ENCODE measurements at places on chromosomes 6 and 20.

- no peak for DNase-seq
These were observed 66.2 kb upstream of the IYD start for GRCh38 chr6:150302520-150303176.

GRCh38 chr6:26575494-26575939, 21.2 kb upstream of the ABT1 start:
- DNase-seq: no peak

GRCh38 chr20:41365777-41366545, 657 bp downstream of the EMILIN3 start:
- DNase-seq: no peak

GRCh38 chr20:16368645-16369292, 204.5 kb downstream of the KIF16B start:
- no peak for DNase-seq

DNA sequence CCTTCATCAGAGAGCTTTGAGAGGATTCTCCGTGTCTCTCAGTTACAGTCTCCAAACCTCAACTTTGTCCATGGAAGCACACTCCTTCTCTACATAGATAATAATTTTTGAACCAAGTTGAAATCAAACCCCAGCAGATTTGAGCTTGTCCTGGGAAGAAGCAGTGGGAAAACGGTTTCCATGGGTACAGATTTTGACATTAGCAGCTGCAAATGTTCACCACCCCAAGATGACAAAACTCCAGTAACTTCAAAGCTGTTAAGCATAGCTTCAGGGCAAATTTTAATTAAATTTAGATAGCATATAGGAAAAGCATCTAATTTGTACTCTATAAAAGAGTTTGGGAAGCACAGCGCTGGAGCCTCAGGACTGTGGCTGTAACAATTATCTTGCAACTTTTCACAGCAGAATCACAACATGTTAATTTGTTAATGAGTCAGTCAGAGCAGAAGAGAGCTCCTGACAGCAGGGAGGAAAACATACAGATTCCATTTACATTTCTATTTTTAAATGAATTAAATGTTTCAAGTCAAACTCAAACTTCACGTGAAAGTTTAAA, 240.7 kb downstream of the BMP7 start:
- DNase-seq: no peak

GRCh38 chr6:6614096-6614982, 25.8 kb downstream of the LY86 start:
- DNase-seq: no peak

DNA sequence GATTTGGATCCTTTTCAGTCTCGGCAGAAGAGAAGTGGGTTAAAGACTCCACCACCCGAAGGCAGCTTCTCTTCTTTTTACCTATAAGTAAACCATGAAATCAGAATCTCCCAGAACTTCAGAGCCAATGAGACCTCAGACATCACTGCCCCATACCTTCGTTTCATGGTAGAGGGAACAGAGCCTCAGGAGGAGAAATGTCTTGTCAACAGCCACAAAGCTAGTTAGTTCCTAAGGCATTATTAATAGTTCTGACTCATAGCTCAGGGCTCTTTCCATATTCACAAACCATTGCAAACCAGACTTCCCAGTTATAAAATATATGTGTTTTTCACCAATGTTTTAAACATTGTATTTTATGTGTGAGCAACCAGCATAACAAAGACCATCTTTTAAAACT, 118.7 kb upstream of the RIPOR2 start:
- DNase-seq: no peak

GRCh38 chr20:44527716-44528199, 5.9 kb upstream of the SERINC3 start:
- no peak for DNase-seq

DNA sequence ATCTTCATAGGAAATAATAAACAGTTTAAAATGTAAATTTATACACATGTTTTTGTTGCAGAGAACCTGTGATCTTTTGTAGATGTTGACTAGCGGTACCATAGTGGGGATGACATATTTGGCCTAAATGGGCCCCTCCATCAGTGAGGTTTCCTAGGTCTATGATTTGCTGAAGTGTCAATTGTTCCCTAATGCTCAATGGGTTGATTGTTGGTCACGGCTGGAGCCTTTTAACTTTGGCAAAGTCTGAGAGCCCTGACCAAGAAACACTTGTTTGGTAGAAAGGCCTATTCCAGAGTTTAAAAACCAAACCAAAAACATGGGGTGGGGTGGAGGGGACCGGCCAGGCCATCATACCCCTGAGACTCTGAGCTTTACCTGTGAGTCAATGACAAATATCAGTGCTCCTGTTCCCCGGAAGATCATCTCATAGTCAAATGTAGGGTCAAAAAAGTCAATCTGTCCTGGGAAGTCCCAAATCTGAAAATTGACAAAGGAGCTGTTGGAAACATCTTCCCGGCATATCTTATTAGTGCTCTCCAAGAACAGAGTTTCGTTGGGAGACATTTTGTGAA, 25.1 kb downstream of the RRAGD start:
- no peak for DNase-seq

DNA sequence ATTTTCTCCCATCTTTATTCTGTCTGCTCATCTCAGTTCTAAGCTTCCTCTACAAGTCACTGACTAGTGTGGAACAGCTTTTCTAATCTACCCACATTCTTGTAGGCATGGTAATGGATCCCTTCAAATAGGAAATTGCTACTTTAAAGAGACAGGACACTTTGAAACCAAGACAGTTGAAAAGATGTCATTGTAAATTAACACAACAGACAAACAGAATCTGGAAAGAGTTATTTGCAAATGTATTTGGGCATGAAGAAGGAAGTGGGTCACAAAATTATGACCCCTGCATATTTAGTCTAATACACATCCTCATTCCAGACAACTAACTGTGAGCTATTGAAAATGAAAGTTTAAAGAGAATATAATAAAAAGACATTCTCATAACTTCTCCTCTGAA, 298.2 kb upstream of the MARCKS start:
- no peak for DNase-seq

DNA sequence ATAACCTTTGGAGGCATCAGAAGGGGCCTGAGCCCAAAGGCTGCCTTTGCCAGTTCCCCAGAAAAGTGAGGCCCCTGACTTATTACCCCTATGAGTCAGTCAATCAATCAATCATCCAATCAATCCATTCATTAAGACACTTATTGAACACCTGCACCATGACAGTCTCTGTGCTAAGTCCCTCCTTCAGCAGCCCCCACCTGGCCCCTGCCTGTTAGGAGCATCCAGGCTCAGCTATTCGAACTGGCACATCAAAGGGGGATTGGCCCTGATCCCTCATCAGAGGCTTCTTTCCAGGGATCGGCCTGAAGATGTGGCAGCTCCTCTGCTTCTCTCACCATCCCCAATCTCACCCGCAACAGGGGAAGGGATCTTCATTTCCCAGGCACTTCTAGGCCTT, 27.7 kb upstream of the VEGFA start:
- DNase-seq: peak; percentile 31

DNA sequence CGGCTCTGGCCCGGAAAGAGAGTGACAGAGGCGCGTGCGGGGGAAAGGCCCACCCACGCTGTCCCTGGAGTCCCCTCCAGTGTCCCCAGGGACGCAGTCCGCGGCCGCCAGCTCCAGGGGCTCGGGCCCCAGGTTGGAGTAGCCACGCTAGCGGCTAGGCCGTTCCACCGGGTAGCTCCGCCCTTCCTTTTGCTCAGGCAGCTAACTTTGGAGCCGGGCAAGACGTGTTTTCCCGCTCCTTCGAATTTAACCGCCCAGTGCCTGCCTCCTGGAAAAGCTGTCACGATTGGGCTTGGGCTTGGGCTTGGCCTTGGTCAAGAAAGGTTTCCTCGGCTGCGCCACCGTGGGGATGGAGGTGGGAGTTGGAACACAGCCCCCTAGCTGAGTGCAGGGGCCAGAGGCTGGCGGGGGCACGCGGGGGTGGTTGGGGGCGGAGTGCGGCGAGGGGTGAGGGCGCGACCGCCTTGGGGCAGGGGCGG, 4.7 kb downstream of the LINC00237 start:
- DNase-seq: peak; percentile 77

DNA sequence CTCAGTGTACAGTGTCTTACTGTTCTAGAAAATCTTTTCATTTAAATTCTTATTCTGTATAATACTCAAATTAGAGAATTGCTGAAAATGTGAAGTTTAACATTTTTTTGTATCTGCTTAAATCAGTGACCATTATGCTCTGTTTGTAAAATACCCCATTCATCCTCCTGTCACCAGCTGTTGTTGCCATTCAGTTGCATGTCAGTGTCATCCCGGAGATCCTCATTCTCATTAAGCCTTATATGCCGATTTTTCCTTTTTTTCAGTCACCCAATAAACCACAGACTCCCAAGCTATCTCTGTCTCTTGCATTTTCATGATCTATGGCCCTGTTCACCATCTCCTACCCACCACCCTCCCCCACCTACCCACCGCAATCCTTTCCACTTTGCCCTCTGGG, 20.4 kb downstream of the GTF2H5 start:
- no peak for DNase-seq

- DNase-seq: no peak
These were observed 107.8 kb downstream of the FBXO5 start for GRCh38 chr6:152874846-152875568.

GRCh38 chr6:35142588-35143569, 1.7 kb upstream of the TCP11 start:
- no peak for DNase-seq

DNA sequence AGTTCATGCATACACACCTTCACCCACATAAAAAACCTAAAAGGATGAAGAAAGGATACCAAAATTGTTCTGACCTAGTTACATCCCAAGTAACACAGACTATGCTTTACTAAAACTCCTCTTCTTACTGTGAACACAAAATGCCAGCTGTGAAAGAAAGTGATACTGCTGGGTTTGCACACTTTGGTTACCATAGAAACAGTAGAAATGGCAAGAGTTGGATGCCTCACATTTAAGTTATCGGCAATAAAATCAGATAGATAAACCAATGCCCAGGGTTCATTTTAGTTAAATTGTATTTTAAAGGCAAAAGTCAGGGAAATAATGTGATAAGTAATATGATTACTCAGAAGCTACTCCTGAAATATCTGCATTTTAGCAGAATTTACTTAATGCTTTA, 161.9 kb downstream of the CDK19 start:
- DNase-seq: no peak

DNA sequence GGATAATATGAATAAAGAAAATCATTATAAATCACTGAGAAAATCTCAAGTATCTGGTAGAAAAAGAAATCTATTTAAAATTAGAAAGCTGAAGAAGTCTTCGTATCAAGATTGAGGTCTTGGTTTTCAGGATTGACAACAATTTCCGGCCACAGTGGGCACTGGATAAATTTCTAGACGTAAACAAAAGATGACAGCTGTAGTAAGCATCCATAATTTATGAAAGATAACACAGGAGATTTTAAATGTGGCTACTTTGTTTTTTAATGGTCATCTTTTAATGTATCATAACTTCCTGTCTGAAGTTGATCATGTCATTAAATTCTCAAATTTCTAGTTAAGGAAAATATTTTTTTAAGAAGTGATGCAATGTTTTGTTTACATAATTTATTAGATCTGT, 444.2 kb downstream of the HTR1B start:
- DNase-seq: no peak

GRCh38 chr20:51660672-51661608, 107.2 kb downstream of the ATP9A start:
- no peak for DNase-seq

DNA sequence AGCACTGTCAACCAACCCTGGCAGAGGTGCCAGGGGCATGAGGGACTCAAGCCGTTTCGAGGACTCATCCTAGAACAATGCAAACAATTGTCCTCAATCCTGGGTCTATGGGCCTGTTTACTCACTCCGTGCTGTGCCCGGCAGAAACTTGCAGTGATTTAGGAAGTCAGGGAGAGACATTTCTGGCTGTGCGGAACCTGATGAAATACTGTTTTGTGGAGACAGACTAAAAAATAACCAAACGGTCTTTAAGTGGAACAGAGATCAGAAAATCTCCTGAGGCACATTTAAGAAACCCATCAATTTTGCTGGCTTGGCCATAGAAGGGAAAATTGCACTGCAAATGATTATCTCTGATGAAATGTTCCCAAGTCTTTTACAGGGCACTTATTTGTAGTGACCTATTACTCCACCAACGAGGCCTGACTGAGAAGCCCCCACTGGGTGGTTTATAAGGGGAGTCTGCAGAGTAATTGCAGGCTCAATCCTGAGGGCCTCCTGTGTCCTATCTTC, 79.8 kb upstream of the KCNK16 start:
- DNase-seq: no peak

GRCh38 chr6:122740936-122741335, 38.6 kb upstream of the FABP7 start:
- no peak for DNase-seq
